Ecto neural progenitor cell (in vitro differentiated cells): ENCODE measurements at places on chromosomes 11 and 22.
A peak's percentile ranks its signal among the peaks of the same experiment; 100 is the strongest.

DNA sequence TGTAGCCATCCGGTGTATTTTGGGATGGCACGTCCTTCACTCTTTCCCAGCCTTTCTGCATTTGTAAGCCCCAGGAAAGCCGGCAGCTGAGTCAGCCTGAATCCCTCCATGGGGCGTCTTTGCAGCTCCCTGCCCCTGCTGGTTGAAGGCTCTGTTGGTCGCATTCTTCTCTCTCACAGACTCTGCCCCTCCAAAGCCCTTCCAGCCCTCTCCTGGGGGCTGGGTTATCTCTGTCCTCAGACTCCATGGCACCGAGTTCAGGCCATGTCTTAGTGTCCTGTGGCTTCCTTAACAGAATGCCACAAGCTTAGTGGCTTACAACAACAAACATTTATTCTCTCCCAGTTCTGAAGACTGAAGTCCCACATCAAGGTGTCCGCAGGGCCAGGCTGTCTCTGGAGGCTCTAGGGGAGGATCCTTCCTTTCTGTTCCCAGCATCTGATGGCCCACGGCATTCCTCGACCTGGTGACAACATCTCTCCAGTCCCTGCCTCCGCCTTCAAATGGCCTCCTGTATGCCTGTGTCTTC is 62.2 kb downstream of the BCR start:
- DNase-seq = peak; percentile 81

- no peak for DNase-seq
Measured at GRCh38 chr11:71097506-71098240, 154.7 kb downstream of the SHANK2 start.

- DNase-seq = no peak
Measured at GRCh38 chr22:38841635-38842034, 2.2 kb downstream of the NPTXR start.

DNA sequence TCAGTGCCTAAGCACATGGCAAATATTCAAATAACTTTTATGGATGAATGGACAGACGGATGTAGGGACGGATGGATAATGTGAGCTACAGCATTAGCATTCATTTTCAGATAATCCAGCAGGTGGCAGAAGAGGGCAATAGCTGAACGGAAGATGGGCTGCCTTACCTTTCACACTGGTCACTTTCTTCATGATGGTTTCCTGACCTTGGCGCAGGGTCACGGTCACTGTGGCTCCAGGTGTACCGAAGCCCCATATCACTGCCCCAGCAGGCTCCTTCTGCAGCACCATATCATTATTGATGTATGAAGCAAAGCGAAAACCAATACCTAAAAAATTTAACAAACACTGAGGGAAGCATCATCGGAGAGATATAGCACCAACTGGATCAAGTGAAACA is 4.3 kb downstream of the SIAE start:
- no peak for DNase-seq
